Effector memory CD4-positive, alpha-beta T cell (primary cell): ENCODE measurements at places on chromosomes 1 and 21.

GRCh38 chr1:115215703-115216521 lies 122.1 kb downstream of the NGF start:
- DNase-seq = no peak

DNA sequence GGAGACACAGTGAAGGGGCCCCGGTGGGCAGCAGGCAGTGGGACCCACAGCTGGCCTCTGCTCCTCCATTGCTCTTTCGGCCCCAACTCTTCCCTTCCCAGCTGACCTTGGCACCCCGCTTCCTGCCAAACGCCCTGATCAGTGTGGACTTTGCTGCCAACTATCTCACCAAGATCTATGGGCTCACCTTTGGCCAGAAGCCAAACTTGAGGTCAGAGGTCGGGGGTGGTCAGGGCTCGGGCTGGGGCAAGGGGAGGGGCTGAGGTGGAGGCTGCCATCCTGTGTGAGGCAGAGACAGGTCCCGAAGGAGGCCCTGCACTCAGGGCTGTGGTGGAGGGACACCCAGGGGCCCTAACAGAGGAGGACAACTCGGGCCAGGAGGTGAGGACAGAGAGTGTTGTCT lies 13.7 kb downstream of the PODN start:
- no peak for DNase-seq

GRCh38 chr1:224357626-224358124 lies 996 bp downstream of the CNIH4 start:
- DNase-seq = no peak

- no peak for DNase-seq
Observed at GRCh38 chr21:41211060-41211805, 43.3 kb downstream of the BACE2 start.

GRCh38 chr21:27298465-27298864 lies 331.6 kb upstream of the ADAMTS5 start:
- DNase-seq = no peak

- no peak for DNase-seq
Observed at GRCh38 chr1:119935373-119935772, 39.1 kb upstream of the ADAM30 start.

- no peak for DNase-seq
Observed at GRCh38 chr1:156632355-156632754, 9.6 kb upstream of the BCAN start.

- DNase-seq = no peak
Observed at GRCh38 chr1:72946903-72947499, 664.7 kb upstream of the NEGR1 start.

GRCh38 chr1:118970451-118970850 lies 17.7 kb downstream of the TBX15 start:
- no peak for DNase-seq
